ENCODE measurements at places on chromosomes 6 and 20.

- ATAC-seq: no peak
Observed at GRCh38 chr6:125078602-125079321, 74.8 kb upstream of the TPD52L1 start.

DNA sequence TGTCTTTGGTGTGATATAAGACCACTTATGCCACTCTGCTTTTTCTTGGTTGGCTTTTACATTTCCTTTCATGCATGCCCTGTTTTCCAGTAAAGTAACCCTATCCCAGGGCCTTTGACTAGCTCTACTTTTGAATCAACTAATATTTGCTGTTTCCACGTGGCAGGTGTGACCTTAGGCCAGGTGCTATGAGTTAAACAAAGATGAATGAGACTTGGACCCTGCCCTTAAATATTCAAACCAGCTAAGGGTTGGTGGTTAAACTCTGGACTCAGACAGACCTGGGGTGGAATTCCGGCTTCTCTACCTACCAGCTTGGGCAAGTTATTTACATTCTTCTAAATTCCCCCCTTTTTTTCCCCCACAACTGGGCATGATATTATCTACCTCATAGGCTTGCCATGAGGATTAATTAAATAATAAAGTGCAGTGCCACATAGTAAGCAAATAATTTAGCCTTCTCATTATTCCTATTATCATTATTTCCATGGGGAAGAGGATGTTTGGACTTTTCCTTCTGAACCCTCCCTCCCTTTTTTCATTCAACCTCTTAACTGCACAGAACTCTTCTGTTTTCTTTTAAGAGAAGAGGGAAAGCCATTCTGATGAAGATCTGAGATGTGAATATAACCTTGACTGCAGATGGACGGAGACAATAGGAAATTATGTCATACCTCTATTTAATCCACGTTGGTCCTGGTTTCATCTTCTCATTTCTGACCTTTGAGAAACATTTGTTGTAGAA, 143.6 kb upstream of the TNFAIP3 start:
- no peak for ATAC-seq

DNA sequence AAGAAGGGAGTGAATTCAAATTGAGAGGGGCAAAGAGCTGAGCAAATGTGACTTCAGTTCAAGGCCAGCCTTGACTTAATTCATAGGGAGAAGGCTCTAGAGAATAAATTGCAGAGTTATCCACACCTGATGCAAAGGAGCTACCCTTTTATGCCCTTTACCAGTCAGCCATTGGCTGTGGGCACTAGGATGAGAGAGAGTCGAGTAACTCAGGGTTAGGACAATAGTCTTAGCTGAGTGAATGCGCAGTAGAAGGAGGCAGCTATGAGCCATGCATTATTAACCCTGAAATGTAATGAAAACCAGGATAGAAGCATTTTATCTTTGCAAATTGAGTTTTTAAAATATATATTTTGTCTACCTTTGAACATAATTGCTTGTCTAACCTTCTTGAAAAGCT, 63.0 kb upstream of the TINAG start:
- ATAC-seq: no peak

DNA sequence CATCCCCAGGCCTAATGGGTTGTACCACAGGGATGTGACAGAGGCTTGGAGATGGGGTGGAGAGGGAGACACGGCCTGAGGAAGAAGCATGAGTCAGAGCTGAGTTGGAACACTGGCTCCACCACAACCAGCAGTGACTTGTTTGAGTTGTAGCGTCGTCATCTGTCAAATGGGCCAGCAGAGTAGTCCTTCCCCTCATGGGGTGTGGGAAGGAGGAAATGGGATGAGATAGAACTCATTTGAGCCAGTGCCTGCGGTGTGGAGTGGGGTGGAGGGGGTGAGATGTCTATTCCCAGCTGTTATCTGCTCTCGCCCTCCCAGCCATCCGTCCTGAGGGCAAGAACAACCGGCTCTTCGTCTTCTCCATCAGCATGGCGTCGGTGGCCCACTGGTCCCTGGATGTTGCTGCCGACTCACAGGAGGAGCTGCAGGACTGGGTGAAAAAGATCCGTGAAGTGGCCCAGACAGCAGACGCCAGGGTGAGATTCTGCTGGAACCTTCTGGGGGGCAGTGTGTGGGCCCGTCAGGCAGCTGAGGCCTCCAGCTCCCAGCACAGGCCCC, 32.5 kb downstream of the PLCG1 start:
- ATAC-seq: no peak

- peak; percentile 39 for ATAC-seq
Observed at GRCh38 chr20:63652192-63652980, 838 bp downstream of the STMN3 start.

- no peak for ATAC-seq
Observed at GRCh38 chr6:4693173-4693970, 82.8 kb upstream of the CDYL start.

DNA sequence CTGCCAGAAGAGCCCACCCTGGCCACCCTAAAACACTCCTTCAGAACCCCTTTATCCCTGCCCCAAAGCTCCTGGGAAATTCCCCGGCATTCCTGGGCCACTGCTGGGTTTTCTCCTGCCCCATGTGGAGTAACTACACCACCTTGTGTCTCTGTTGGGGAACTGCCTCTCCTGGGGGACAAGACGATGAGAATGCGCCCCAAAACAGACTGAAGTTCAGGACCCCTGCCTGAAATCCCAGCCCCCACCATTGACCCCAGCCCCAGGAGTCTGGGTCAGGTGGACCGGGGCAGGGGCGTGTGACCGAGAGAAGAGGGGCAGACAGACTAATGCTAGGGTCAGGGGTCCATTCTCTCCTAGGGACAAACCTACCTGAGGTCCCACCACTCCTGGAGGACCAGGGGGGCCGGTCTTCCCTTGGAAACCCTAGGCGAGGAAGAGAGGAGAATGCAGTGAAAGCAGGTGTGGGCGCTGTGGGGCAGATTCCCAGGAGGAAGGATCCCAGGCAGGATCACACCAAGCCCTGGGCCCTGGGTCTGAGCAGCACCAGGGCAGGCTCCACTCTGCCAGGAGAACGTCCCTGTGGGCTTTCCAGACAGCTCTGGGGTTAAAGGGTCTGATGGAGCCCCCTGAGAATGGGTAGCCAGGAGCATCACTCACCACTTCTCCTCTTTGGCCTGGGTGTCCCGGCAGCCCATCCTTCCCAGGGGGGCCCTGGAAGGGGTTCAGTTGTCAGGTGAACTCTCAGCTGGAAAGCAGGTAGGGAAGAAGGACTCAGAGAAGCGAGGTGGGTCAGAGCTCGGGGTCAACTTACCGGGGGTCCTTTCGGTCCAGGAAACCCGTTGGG, 19.4 kb downstream of the COL11A2 start:
- no peak for ATAC-seq

- ATAC-seq: no peak
Observed at GRCh38 chr6:54404791-54405190, 96.5 kb downstream of the TINAG start.

- no peak for ATAC-seq
Observed at GRCh38 chr6:32239462-32239861, 15.6 kb upstream of the NOTCH4 start.

DNA sequence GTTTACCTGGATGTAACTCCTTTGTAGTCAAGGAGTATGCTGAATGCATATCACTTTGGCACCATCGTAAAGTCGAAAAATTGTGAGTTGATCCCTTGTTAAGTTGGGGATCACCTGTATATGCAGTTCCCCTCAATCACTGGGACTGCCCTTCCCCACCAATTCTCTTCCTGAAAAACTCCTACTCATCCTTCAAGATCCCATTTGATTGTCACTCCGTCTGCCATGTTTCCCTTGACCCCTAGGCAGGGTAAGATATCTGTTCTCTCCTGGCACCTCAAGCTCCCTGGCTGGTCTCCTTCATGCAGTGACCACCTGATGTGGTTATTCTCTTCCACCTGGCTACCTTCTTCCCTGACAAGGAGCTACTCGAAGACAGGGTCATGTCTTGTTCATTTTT, 10.0 kb upstream of the NOL4L start:
- ATAC-seq: no peak

DNA sequence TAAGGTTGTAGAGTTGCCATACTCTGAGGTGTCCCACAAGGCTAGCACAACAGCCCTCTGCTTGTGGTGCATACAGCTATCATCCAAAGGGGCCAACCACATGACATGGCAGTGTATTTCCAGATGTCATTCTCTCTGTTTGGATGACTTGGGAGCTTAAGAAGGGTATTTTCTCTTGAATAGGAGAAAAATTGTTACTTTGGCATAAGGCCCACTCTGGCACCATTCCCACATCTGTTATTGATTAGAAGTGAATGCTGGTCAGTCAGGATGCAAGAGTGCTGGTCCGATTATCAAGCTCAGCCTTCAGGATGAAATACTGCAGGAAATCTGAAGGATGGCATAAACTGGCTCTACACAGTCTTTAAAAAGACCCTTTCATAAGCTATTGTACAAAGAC, 83.6 kb upstream of the C20orf144 start:
- ATAC-seq: no peak

DNA sequence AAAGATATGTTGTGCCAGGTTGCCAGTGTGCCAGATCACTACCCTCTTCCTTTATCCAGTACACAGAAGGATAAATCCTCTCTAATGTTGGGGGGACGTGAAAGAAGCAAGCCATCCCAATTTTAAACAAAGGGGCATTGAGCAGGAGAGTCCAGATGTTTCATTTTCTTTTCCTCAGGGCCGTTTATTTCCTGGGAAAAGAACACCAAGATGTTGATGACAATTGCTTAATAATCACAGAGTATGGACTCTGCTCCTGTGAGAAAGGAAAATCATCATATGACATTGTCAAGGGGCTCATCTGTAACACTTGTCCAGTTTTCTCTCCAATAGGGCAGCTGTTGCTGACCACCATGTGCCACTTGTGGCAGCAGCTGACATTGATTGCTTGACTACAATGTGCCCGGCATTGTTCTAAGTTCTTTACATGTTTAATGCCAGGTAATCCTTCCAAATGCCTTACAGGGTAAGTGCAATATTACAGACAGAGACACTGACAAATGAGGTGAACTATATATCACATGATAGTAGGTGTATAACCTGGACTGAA, 161.4 kb downstream of the CD109 start:
- no peak for ATAC-seq

DNA sequence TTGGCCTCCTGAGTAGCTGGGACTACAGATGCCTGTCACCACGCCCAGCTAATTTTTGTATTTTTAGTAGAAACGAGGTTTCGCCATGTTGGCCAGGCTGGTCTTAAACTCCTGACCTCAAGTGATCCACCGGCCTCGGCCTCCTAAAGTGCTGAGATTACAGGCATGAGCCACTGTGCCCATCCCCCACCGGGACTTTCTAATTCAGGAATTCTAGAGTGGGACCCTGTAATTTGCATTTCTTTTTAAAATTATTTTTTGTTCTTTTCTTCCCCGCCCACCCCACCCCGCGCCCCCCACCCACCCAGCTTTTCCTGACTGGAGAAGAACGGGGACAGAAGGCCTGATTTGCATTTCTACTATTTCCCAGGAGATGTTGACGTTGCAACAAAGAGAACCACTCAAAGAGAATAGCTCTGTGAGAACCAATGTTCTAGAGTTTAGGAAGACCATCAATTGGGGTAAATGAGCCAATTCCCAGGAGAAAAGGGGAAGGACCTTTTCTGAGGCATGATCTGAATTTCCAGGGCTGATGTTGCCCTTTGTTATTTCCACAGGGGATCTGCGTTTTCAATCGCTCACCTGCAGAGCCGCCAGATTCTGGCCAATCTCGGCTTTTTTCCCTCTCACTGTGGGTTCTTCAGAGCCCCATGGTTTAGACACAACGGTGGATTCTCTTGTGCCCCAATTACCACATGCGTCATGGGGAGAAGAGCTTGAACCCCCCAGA, 33.2 kb upstream of the TFAP2C start:
- no peak for ATAC-seq
